ENCODE measurements at places on chromosomes 2 and 18. TPM values are rescaled to one million over a fixed set of nuclear protein-coding genes. Genes with fewer than 3 reads are reported as not detected.

FOXD4L1 gene
- 0.50 TPM for total RNA-seq

ACOXL gene
- total RNA-seq = 2.8 TPM

ACADL gene
- not detected for total RNA-seq

CCBE1 gene
- total RNA-seq = not detected

PSD4 gene
- 302 TPM for total RNA-seq

C2orf80 gene
- total RNA-seq = not detected

ESCO1 gene
- total RNA-seq = 19.9 TPM

MAL gene
- total RNA-seq = 187 TPM

LAMA3 gene
- 0.11 TPM for total RNA-seq

CRYGD gene
- not detected for total RNA-seq

SETBP1 gene
- 4.4 TPM for total RNA-seq

CCDC68 gene
- not detected for total RNA-seq

PLGLB2 gene
- 5.2 TPM for total RNA-seq

Data from T-helper 2 cell treated with Interferon-gamma antibody and Interleukin-4, amounts not matched to agents 100 ng/mL and 5 ng/mL, for 36 hours (primary cell).